ENCODE measurements at places on chromosomes 13 and 19. TPM values are rescaled to one million over a fixed set of nuclear protein-coding genes. Genes with fewer than 3 reads are reported as not detected.

Gene NDUFA7
- total RNA-seq: 25.9 TPM

DNA sequence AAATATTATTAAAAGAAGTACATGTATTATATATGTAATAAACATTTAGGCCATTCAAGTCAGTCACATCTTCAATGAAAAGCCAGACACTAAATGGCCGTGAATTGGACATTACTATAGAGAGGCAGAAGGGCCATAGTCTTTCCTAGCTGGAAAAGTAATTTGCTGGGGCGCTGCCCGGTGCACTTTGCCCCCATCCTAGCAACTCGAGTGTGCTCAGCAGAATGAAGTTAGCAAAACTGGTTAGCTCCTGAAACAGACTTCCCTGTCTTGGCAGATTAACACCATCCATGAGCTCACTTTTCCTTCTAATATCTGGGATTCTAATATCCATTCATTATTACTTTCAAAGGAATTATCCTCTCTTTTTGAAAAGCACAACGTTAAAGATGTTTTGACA lies 2.8 kb upstream of the SPRYD7 start:
- peaks cover 3% of the 10 kb centered on the region for H3K4me1 ChIP-seq
- no peak for DNase-seq
- no peaks in the 10 kb centered on the region for H3K27me3 ChIP-seq
- no peaks in the 10 kb centered on the region for H3K36me3 ChIP-seq
- no peak overlapping the region for H3K4me3 ChIP-seq

- DNase-seq: no peak
- no peaks in the 10 kb centered on the region for H3K27me3 ChIP-seq
- no peak overlapping the region for H3K27ac ChIP-seq
- H3K36me3 ChIP-seq: no peaks in the 10 kb centered on the region
- H3K4me3 ChIP-seq: no peak overlapping the region
- no peaks in the 10 kb centered on the region for H3K4me1 ChIP-seq
Observed at GRCh38 chr13:99237981-99238662, 20.1 kb downstream of the GPR18 start.

Gene SCEL
- total RNA-seq: not detected

DNA sequence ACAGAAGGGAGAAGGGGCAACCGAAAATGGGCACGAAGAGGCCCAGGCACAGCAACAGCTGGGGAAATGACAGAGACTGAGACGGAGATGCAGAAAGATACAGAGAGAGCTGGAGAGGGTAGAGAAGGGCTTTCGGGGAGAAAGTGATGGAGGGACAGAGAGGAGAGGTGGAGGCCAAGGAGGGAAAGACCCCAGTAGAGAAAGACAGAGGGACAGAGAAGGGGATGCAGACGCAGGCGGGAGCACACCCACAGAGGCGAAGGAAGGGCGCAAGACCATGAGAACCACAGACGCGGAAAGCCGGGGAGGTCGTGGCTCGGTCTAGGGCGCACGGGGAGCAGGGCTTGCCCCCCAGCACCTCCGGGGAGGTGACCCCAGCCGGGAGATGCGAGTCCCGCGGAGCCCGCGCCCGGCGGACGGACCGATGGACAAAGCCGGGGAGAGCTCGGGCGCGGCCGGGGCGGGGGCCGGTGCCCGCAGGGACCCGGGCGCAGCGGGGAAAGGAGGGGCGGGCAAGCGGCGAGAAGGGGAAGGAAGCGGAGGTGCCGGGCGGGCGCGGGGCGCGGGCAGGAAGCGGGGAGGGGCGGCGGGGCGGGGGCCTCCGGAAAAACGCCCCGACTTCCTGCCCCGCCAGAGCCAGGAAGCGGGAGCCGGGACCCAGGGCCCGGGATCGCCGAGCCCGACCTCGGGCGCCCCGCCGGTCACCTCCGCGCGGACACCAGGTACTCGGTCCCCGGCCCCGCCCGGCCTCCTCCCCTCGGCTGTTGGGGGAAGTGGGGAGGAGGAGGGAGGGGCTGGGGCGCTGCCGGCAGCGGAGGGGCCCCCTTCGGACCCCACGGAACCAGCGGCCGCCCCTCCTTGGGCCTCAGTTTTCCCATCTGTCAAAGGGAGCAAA lies at the start of gene ARHGEF1:
Gene ARHGEF1 (plus strand): TSS at position 617 of the 895 bp plus-strand sequence. CDS start 4,899 bp downstream, outside the sequence.
- H3K4me1 ChIP-seq: no peaks in the 10 kb centered on the region
- H3K27me3 ChIP-seq: no peaks in the 10 kb centered on the region
- peak; percentile 35 for DNase-seq
- H3K27ac ChIP-seq: peak within 1 kb of the TSS; percentile 81

DNA sequence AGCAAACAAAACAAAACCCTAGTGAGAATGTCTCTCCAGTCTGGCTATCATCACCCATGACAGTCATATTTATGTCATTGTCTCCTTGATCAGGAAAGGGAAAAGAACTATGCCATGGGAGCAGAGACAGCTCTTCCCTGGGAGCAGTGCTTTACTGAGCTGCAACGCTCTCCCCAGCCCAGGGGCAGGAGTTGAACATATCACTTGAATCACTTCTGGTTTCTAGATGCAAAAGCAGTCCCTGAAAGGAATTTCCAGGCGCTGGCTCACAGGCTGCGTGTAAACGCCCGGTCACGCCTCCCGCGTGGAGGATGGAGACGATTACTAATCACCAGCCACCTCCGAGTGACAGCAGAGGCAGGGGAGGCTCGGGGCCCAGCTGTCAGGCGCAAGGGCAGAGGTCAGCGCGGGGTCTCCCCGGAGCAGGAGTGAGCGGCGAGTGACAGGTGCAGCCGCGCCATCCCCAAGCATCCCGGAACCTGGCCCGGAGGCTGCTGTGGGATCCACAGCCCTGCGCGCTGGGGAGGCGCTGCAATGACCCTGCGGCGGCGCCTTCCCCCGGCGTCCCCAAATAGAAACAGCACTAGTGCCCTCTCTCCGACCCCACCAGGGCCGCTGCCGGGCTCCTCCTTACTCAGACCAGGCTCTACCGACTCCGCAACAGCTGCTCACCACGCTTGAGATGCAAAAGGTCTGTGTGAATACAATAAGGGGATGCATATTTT lies 23.5 kb upstream of the DCLK1 start:
- no peak overlapping the region for H3K27ac ChIP-seq
- H3K4me1 ChIP-seq: no peaks in the 10 kb centered on the region
- no peaks in the 10 kb centered on the region for H3K36me3 ChIP-seq
- no peak for DNase-seq

DNA sequence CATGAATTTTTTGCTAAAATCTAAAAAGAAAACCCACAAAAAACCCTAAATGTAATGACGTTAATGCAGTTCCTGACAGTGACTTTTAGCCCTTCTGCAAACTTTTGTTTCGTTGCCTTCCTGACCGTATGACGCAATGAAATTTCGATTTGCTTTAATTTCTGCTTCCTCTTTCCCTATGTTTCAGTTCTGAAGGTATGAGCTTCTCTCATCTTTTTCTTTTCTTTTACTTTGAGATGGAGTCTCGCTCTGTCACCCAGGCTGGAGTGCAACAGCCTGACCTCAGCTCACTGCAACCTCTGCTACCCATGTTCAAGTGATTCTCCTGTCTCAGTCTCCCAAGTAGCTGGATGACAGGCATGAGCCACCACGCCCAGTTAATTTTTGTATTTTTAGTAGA lies 6.1 kb upstream of the LILRA5 start:
- no peak overlapping the region for H3K4me3 ChIP-seq
- H3K27me3 ChIP-seq: no peaks in the 10 kb centered on the region
- H3K4me1 ChIP-seq: no peaks in the 10 kb centered on the region
- no peak for DNase-seq
- no peak overlapping the region for H3K27ac ChIP-seq

DNA sequence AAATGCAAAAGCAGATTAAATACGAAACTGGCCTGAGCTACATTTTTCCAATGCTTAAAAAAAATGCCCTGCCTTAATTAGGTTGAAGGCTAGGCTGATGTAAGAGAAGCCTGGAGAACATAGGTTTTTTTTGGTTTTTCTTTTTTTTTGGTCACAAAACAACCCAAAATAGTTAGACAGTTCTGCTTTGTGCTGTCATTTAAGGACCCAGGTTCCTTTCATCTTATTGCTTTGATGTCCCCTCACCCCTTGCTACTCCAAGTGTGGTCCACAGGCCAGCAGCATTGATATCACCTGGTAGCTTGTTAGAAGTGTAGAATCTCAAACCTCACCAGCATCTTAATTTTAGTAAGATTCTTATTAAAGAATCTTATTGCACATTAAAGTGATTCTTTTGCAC lies 14.4 kb downstream of the TDRD3 start:
- no peaks in the 10 kb centered on the region for H3K27me3 ChIP-seq
- H3K27ac ChIP-seq: no peak overlapping the region
- H3K4me1 ChIP-seq: no peaks in the 10 kb centered on the region
- H3K36me3 ChIP-seq: no peaks in the 10 kb centered on the region
- no peak for DNase-seq
- H3K4me3 ChIP-seq: no peak overlapping the region

Gene KRTDAP
- not detected for total RNA-seq

Gene KLC3
- total RNA-seq: not detected

Gene ITGBL1
- 1.8 TPM for total RNA-seq

GRCh38 chr13:29859971-29860370 lies 9.6 kb upstream of the UBL3 start:
- H3K4me1 ChIP-seq: no peaks in the 10 kb centered on the region
- no peaks in the 10 kb centered on the region for H3K36me3 ChIP-seq
- no peak overlapping the region for H3K27ac ChIP-seq
- no peaks in the 10 kb centered on the region for H3K27me3 ChIP-seq
- H3K4me3 ChIP-seq: no peak overlapping the region

GRCh38 chr19:7272856-7273578 lies 21.2 kb downstream of the INSR start:
- H3K4me1 ChIP-seq: no peaks in the 10 kb centered on the region
- DNase-seq: no peak
- H3K4me3 ChIP-seq: no peak overlapping the region
- no peaks in the 10 kb centered on the region for H3K27me3 ChIP-seq
- no peak overlapping the region for H3K27ac ChIP-seq

Gene SPINT2
- total RNA-seq: 11.8 TPM

Gene PSG1
- total RNA-seq: not detected

DNA sequence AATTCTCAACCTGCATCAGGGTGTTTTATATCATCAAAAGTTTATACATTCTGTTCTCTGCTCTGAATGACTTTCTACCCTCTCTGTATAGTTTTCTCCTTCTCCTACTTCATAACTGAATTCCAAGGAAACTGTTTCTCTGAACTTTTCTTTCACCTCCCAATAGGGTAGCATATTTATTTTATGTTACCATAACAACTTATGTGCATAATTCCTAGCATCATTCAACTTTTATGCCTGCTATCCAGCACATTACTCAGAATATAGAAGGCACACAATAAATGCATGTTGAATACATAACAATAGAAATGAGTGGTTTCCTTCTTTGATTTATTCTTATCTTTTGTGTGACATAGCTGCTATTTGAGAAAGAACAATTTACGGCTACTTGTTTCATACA lies 2385.0 kb downstream of the PCDH9 start:
- no peak overlapping the region for H3K4me3 ChIP-seq
- no peak overlapping the region for H3K27ac ChIP-seq
- no peak for DNase-seq
- no peaks in the 10 kb centered on the region for H3K4me1 ChIP-seq
- no peaks in the 10 kb centered on the region for H3K27me3 ChIP-seq
- no peaks in the 10 kb centered on the region for H3K36me3 ChIP-seq

- H3K27me3 ChIP-seq: no peaks in the 10 kb centered on the region
- DNase-seq: peak; percentile 68
- H3K27ac ChIP-seq: no peak overlapping the region
- H3K36me3 ChIP-seq: no peaks in the 10 kb centered on the region
Observed at GRCh38 chr19:38362076-38362945, 12.1 kb upstream of the PSMD8 start.

GRCh38 chr19:19849056-19849455 lies 16.6 kb upstream of the ZNF253 start:
- H3K27me3 ChIP-seq: no peaks in the 10 kb centered on the region
- no peak overlapping the region for H3K4me3 ChIP-seq
- no peak for DNase-seq

GRCh38 chr19:5557691-5558090 lies 10.1 kb downstream of the TINCR start:
- DNase-seq: no peak
- no peaks in the 10 kb centered on the region for H3K27me3 ChIP-seq
- no peaks in the 10 kb centered on the region for H3K4me1 ChIP-seq
- H3K27ac ChIP-seq: no peak overlapping the region
- H3K36me3 ChIP-seq: no peaks in the 10 kb centered on the region

DNA sequence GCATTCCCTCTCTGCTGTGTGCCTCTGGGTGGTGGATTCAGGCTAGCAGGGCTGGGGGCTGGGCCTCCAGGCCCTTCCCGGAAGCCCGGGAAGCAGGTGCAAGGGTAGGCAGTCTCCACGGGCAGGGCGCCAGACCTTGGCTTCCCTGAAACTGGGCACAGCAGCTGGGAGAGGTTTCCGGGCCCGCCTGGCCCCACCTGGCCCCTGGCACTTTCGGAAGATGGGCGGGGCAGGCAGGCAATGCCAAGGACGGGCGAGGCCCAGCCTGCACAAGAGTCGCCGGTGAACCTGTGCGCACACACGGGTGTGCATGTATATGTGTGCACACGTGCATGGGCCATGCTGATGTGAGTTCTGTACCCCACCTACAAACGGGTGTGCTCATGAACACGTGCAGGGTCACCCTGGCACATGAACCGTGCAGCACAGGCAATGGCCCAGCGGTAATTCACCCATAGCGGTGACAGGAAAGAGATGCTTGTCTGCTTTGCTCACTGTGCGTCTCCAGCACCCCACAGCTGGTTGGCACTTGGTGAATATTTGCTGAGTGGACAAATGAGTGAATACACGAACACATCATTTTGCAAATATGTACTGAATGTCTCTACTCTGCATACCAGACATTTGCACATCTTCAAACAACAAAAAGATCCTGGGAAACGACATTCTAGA lies 15.3 kb downstream of the GADD45B start:
- no peak overlapping the region for H3K27ac ChIP-seq
- no peak for DNase-seq
- no peaks in the 10 kb centered on the region for H3K27me3 ChIP-seq
- H3K4me1 ChIP-seq: peaks cover 27% of the 10 kb centered on the region
- H3K36me3 ChIP-seq: no peaks in the 10 kb centered on the region
- no peak overlapping the region for H3K4me3 ChIP-seq

Gene CLEC17A
- total RNA-seq: 0.55 TPM

GRCh38 chr19:10219678-10220077 lies 11.5 kb downstream of the S1PR2 start:
- DNase-seq: no peak
- H3K27ac ChIP-seq: no peak overlapping the region
- no peaks in the 10 kb centered on the region for H3K27me3 ChIP-seq
- H3K4me3 ChIP-seq: no peak overlapping the region

Gene CCDC8
- 42.6 TPM for total RNA-seq

DNA sequence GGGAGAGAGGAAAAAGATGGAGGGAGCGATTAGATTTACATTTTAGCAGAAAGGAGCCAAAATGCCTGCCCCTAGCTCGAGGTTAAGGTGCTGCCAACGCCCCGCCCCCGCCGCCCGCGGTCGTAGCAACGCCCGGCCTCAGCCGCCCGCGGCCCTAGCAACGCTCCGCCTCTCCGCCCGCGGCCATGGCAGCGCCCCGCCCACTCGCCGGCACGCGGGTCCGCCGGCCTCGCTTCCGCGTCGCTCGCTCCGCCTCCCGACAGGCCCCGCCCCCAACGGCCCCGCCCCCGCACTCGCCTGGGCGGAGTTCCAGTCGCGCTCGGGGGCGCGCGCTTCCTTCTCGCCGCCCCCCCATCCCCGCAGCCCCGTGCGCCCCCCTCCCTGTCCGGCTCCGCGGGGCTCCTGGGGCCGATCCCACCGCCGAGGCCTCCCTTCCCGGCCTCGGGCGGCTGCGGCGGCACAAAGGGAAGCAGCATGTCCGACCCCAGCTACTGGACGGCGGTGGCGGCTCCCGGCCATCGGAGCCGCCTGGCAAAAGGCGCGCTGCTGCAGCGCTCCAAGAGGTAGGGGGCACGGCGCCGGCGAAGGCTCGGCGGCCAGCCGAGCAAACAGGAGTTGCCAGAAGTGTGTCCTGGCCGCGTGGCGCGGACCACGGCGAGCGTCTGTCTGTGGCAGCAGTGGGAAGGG lies 20.3 kb downstream of the MAST3 start:
- H3K4me3 ChIP-seq: peak overlapping the region; percentile 53
- no peaks in the 10 kb centered on the region for H3K27me3 ChIP-seq
- peak; percentile 84 for DNase-seq

Gene PSG11
- total RNA-seq: not detected
